ENCODE measurements at places on chromosomes 13 and 19.

DNA sequence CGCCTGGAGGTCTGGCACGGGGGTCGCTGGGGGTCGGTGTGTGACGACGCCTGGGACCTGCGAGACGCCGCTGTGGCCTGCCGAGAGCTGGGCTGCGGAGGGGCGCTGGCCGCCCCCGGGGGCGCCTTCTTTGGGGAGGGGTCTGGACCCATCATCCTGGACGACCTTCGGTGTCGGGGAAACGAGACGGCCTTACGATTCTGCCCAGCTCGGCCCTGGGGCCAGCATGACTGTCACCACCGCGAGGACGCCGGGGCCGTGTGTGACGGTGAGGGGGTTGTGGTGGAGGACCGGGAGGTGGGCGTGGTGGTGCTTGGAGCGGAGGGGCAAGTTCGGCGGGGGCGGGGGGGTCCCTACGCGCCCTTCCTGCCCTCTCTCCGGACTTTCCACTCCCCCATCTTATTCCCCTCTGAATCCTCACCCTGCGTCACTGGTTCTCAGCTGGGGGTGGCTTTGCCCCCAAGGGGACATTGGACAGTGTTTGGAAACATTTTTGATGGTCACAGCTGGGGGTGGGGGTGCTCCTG is 5.5 kb downstream of the SSC5D start:
- peak; percentile 38 for DNase-seq

- no peak for DNase-seq
These were observed 11.8 kb upstream of the ZNF563 start for GRCh38 chr19:12345197-12345596.

GRCh38 chr19:45645631-45646344 is 6.6 kb upstream of the EML2 start:
- peak; percentile 84 for DNase-seq

GRCh38 chr19:51783372-51783771 is 11.6 kb upstream of the FPR3 start:
- peak; percentile 45 for DNase-seq

Data from M059J (cell line).